ENCODE measurements at places on chromosomes 3 and 15.

GRCh38 chr15:91821458-91821857, 32.0 kb upstream of the SLCO3A1 start:
- DNase-seq, result no peak

DNA sequence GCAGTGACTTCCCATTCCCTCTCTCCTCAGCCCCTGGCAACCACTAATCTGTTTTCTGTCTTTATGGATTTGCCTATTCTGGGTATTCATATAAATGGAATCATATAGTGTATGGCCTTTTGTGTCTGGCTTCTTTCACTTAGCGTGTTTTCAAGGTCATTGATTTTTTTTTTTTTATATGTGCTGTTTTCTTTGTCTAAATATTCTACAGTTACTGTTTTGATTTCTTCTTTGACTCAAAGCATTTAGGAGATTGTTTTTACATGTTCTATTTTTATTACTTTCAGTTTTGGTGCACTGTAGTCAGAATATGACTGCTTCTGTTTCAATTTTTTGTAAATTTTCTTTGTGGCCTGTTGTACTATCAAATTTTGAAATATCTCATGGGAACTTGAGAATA, 71.9 kb upstream of the RNU6-1 start:
- no peak for DNase-seq

DNA sequence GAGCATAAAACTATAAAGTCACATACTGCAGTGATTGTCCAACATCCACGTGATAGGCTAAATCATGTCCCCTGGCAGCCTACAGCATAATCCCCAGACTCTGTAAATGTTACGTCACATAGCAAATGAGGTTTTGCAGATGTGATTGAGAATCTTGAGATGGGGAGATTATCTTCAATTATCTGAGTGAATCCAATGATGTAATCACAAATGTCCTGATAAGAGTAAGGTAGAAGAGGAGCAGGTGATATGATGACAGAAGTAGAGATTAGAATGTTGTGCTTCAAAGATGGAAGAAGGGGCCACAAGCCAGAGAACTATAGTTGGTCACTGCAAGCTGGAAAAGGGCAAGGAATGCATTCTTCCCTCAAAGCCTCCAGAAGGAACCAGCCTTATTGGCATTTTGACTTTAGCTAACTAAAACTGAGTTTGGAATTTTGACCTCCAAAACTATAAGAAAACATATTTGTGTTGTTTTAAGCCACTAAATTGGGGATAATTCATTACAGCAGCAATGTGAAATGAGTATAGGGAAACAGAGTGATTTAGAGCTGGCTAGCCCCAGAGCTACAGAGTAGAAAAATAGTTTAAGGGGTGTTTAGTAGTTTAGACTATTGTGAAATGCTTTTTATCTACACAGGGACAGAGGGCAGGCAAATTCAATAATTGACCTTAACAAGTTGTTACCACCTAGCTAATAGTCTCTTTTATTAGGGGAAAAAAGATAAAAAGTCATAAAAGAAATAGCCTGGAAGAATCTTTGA, 15.2 kb downstream of the SLC2A2 start:
- DNase-seq, result no peak

- no peak for DNase-seq
Observed at GRCh38 chr3:62436785-62437184, 63.4 kb upstream of the FEZF2 start.

- DNase-seq, result no peak
Observed at GRCh38 chr3:76565496-76566210, 474.2 kb upstream of the ROBO2 start.

GRCh38 chr3:127668906-127669305, 3.8 kb upstream of the ABTB1 start:
- no peak for DNase-seq

DNA sequence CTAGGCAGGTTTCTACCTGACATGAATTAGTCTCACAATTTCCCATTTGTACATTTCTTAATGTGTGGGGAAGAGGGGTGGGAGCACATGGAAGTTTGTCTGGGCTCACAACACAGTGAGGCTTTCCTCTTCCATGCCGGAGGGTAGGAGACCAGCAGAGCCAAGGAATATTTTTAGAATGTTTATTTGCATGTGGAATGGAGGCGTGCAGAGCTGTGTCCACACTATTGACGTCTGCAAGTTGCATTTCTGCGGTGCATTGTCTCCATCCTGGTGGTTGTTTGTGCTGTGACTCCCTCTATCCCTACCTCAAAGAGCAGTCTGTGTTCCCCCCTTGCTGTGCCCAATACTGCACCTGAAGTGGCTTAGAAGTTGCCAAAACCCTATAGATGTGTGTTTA, 103.1 kb upstream of the LRTM1 start:
- no peak for DNase-seq
